ENCODE measurements at places on chromosomes 1 and 21.

DNA sequence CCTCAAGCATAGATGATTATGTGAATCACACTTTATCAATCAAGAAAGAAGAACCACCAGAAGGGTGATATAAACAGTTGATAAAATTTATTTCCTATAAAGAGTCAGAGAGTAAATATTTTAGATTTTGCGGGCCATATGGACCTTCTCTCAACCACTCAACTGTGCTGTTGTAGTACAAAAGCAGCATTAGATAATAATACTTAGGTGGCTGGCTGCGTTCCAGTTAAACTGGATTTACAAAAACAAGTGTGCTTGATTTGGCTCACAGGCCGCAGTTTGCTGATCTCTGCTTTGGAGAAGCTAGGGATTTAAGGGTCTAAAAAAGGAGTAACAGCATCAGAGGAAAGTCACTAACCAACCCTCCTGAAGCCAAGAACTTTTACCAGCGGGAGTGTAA, 1406.0 kb downstream of the KCNT2 start:
- DNase-seq: no peak

DNA sequence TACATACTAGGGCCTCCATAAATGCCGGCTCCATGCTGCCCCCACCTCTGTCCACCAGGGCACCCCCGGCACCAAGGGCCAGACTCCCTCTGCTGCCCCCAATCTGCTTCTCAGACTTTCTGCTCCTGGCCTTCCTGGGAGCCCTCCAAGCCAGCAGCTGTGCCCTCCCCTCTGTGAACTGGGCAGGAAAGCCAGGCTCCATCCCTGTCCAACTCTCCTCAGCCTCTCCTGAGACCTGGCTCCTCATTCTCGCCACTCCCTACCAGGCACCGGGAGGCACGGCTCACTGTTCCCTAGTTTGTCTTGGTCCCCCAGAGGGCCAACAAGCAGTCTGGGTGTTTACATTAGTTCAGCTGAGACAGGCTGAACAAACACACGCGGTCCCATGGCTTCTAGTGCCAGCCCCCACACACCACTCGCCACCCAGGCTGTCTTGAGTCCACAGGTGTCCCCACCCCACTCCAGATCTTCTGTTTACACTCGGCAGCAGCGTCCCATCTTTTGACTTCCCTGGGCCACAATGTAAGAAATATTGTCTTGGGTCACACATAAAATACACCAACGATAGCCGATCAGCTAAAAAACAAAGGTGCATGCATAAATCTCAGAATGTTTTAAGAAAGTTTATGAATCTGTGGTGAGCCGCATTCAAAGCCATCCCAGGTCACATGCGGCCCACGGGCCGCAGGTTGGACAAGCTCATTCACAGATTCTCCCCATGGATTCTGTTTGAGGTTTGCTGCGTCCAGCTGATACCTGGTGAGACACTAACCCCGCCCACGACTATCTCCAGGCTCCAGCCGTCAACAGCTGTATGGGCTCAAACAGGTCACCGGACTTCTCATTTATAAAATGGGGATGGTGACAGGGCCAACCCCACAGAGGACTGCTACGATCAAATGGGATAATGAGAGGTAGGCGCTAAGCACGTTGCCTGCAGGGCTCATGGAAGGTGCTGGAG, 29.5 kb upstream of the ECE1 start:
- no peak for DNase-seq

GRCh38 chr1:175804561-175804960, 61.2 kb upstream of the TNR start:
- no peak for DNase-seq

GRCh38 chr1:47340227-47340626, 6.6 kb downstream of the CMPK1 start:
- DNase-seq: no peak

DNA sequence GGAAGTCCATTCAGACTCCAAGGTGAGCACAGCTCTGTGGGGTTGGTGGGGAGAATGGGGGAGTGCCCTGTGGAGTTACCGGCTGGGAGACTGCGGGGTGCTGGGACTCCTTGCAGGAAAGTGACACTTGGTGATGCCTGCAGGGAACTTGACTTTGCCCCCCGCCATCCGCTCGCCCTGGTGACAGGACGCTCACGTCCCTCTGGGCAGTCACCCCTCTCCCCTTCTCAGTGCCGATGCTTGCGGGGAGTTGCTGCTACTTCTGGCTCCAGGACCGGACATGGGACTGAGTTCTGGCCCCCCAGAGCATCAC, 209.5 kb upstream of the C1orf174 start:
- no peak for DNase-seq

DNA sequence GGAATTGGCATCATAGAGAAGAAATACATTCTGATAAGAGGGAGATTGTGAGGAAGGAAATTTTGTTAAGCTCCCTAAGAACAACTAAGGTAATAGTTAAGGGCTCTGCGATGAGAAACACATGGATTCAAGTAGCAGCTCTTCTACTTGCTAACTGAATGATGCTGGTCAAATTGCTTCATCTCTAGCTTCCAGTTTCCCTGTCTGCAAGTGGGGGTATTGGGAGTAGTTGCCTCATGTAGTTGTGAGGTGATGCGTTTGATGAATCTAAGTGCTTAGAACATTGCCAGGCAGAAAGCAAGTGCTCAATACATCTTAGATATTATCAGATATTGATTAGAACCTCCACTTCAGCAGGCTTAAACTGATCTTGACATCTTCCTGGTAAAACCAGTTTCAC, 84.8 kb downstream of the CD58 start:
- DNase-seq: no peak

DNA sequence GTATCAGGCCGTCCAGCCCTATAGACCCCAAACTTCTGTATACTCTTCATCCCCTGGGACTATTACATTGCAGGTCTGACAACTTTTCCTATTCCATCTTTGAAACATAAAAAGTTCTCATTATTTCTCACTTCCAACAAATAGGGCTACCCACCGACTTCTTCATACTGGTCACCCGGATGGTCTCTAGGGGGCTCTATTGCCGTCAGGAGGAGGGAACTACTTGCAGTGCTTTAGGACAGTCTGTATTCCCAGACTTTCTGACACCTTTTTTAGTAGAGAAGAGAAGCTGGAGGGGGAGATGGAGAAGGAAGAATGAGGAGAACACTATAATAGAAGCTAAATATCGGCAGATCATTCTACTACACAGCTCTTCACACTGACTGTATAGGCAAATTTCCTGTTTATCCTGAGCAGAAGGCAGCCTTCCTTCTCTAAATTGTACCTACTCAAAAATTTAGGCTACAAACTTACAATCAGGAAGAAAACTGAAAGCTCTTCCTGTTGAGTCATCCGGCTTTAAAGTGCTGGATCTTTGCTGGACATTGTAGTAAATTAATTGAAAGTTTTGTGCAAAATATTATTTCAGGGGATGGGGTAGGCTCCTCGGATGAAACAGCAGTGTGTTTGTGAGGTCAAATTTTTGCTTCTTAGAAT, 54.6 kb downstream of the CDC7 start:
- peak; percentile 57 for DNase-seq

Data from left kidney (tissue), 8 donors.